ENCODE measurements at places on chromosomes 1 and 21. TPM values are rescaled to one million over a fixed set of nuclear protein-coding genes. Genes with fewer than 3 reads are reported as not detected.

DNASE2B gene
- not detected for total RNA-seq

PSRC1 gene
- total RNA-seq, result 23.3 TPM

RIMS3 gene
- total RNA-seq, result 0.32 TPM

LY9 gene
- total RNA-seq, result not detected

GRCh38 chr1:26079178-26079563, 11.7 kb upstream of the TRIM63 start:
- no peak for DNase-seq

- DNase-seq, result peak; percentile 69
Measured at GRCh38 chr1:193104502-193104906, 710 bp downstream of the GLRX2 start.

DNA sequence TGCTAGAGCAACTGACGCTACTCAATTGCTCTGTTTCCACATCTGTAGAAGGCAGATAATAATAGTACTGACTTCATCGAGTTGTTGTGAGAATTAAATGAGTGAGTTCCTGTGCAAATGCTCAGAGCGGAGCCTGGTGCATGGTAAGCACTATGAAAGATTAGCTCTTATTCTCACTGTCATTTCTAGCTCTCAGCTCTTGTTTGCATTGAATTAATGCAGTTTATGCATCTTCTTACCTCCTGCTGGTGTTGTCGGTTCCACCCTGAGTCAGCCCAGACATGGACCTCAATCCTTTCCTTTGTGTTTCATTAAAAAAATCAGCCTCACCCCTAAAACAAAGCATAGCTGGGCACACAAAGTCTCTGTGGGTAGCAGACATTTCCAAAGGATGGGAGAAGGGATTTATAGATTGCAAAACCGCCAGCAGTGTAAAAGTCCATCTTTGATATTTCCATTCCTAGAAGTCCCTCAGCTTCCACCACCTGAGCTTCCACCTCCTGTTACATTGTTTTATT, 254.4 kb upstream of the CSF3R start:
- DNase-seq, result no peak

GRCh38 chr1:59429656-59430055, 132.8 kb downstream of the FGGY start:
- no peak for DNase-seq

DNA sequence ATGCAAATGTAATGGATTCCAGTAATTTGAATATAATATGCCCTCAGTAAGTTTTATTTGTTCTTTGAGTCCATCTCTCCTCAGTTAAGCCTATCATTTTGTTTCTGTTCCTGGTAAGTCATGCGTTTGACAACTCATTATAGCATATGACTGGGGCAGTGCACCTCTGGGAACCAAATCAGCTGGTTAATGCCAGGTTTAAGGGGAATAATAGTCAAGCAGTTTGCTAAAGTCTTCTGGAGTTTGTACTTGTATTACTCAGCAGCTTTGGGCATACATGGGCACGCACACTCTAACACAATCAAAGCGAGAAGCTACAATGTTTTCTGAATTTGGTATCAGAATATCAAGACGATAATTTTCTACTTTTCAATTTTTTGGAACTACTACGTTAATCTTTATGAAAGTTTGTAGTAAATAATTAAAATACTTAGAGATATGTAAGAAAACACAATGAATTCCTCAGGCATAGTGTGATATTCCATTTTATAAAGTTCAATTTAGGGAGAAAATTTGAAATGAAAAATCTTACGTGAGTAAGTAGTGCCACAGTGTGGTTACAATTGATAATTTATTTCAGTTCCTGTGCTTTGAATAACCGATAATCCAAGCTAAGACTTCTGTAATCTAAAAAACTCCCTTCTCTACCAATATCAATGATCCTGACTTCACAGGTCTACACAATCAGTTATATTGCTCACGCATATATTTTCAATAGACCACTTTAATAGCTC, 43.8 kb upstream of the KCTD3 start:
- peak; percentile 21 for DNase-seq

- peak; percentile 77 for DNase-seq
Measured at GRCh38 chr1:167663002-167663772, 33.2 kb downstream of the RCSD1 start.

DNA sequence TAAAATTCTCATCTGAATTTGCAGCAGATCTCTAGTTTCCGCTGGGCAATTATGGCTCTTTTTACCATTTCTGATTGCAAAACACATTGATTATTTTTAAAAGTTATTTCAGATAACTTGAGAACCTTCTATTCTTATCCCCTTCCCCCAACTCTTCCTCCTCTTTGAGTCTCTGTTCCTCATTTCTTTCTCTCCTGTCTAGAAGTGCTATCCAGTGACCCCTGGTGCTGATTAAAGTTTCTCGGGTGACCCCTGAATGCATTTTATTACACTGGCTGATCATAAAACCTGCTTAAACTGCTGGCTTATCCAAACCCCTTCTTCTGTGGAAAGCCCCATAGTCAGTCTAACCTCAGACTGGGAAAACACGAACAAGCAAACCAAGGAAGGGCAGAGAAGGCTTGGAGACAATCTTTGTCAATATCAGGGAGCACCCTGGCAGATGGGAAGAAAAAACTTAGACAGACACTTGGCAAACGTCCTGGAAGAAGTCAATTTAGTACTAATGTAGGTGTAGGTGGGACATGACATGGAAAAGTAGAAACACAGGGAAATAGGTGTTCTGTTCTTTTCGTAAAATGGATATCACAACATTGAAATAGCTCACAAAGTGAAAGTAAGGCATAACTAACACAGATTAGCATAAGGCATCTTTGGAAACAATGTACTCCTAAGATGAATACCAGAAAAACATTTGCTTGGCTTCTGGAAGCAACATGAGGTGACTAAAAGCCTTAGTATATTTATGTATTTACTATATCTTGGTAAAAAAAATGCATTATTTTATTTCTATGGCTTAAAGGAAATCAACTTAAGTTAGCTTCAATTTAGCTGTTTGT, 61.4 kb downstream of the GORAB start:
- peak; percentile 27 for DNase-seq

DNA sequence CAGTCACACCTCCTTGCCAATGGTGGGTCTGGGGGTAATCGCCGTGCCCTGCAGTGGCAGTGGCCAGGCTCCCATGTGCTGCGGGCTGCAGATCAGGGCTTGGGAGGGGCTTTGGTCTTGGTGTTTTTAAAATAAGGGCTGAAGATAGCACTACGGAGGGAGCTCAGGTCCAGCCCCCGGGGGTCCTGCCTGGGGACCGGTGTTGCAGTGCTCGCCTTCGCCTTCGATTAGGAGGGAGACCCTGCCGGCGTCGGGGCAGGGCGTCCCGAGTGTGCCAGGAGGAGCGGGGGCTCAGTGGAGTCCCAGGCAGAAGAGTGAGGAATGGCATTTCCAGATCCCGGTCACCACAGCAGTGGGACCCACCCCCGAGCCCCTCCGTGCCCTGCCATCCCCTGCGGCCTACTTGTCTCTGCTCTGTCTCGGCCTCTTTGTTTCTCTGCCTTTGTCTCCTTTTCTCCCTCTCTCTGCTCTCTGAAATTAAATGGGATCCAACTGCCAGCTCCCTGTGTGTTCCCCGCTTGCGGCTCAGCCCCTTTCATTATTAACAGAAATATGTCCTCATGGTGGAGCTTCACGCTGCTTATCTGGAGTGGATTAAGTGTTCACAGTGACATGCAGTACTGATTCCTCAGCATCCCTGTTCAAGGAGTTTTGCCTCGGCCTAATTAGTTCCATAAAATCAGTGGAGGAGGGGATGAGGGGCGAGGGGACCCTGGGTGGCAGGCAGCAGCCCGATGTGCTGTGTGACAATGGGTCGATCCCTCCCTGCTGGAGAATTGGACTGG, 44.4 kb downstream of the DMRTB1 start:
- DNase-seq, result no peak

DNA sequence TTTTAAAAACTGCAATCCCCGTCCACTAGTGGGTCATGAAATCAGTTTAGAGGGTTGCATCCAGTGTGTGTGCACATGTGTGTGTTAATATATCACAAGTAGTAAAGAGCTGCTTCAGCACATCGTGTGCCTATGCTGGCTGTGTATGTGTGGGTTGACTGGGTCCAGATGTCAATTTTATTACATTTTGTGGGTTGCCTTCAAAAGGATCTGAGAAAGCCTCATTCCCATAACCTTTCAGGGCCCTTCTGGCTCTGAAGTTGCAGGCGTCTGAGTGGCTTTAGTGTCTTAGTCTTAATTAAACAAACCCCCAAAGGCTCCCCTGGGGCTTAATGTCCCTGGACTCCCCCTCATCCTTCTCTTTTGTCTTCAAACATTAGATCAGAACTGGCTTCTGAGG, 19.8 kb downstream of the PLA2G2D start:
- peak; percentile 51 for DNase-seq

Measured in fibroblast of villous mesenchyme (primary cell).